Liver (tissue), 10 donors: ENCODE measurements at places on chromosomes 5 and 9. TPM values are rescaled to one million over a fixed set of nuclear protein-coding genes. Genes with fewer than 3 reads are reported as not detected.

The TAF11L11 gene
- total RNA-seq = not detected

The EFNA5 gene
- 0.50 TPM for total RNA-seq

The FRRS1L gene
- total RNA-seq = 0.08 TPM

The NEUROG1 gene
- not detected for total RNA-seq

The WDR38 gene
- total RNA-seq = not detected
